ENCODE measurements at places on chromosomes 1 and 21.

DNA sequence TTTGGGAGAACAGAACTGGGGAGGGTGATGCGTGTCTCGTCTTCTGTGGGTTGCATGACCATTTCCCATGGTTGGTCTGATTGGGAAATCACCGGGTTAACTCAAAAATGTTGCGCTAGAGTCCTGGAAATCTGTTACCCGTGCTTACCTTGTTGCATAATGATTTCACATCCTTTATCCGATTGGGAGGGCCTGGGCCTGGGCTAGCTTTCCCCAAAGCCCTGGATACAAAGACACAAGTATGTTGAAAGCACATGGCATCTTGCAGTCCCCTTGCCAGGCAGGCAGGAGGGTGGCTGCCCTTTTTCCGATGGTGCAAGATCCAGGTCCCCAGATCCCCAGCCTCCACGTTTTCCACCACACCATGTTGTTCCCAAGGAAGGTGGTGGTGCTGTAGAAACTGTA, 582 bp downstream of the TRPM2 start:
- no peak for DNase-seq

DNA sequence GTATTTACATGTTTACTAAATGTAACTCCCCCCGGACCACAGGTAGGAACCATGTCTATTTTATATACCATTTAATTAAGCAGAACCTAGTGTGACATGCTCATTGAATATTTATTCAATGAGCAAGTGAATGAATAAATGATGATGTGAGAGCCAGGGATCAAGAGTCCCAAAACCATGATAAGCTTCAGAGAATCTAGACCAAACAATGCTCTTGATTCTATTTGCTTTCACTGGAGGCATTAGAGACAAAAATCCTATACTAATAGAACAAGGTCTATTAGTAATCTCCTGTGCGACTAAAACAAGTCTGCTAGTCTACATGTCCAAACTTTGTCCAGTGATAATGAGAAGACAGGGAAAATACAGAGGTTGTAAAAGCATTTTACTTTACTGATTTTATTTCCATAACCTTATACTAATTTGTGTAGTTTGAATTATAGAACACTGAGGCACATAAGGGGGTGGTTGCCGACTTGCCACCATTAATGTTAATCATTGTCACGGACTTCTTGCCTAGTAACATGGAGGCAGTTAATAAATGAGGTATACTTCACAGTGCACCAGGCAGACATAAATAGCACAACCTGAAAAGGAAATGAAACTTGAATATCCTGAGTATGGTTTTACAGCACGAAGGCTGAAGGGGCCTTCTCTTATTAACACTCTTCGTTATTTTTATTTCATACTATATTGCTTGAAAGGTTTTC, 69.8 kb downstream of the TBX15 start:
- no peak for DNase-seq

- DNase-seq = no peak
Observed at GRCh38 chr1:74508449-74508848, 4.0 kb downstream of the LRRC53 start.

DNA sequence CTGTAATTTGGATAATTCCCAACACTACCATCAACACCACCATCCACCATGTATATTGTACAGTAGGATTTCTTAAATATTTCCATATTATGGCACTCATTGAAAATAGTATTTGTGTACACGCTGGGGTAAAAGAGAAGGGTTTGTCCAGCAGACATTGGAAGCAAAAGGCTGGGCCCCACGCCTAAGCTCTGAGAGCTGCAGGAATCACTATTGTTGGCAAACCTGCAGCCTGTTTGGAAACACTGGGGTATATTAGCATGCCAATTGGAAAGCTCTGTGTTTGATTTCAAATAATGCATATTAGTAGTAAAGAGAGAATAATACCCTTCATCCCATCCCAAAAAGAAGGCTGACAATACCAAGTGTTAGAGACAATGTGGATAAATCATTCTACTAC, 81.5 kb upstream of the DPYD start:
- no peak for DNase-seq

- no peak for DNase-seq
Observed at GRCh38 chr1:37655274-37655673, 20.6 kb upstream of the RSPO1 start.

- DNase-seq = no peak
Observed at GRCh38 chr1:83844546-83844945, 154.4 kb downstream of the TTLL7 start.

DNA sequence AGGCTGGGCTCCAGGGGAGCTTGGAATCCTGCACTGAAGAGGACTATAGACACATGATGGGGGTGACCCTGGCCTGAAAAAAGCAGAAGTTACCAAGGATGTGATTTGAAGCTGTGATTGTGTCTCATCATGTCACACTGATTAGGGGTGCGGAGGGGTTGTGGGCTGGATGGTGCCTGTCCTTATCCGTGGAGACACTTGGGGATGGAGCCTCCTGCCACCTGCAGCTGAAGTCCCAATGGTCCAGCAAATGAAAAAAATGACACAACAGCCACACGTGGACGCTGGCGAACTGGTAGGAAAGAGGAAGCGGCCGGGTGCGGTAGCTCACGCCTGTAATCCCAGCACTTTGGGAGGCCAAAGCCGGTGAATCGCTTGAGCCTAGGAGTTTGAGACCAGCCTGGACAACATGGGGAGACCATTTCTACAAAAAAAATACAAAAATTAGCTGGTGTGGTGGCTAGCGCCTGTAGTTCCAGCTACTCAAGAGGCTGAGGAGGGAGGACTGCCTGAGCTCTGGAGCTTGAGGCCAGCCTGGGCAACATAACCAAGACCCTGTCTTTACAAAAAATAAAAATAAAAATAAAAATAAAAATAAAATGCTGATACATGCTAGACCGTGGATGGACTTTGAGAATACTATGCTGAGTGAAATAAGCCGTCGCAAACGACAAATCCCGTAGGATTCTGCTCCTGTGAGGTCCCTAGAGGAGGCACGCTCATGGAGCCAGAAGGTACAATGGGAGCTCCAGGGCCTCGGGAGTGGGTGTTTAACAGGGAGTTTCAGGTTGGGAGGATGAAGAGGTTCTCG, 838 bp upstream of the IBA57 start:
- DNase-seq = no peak

DNA sequence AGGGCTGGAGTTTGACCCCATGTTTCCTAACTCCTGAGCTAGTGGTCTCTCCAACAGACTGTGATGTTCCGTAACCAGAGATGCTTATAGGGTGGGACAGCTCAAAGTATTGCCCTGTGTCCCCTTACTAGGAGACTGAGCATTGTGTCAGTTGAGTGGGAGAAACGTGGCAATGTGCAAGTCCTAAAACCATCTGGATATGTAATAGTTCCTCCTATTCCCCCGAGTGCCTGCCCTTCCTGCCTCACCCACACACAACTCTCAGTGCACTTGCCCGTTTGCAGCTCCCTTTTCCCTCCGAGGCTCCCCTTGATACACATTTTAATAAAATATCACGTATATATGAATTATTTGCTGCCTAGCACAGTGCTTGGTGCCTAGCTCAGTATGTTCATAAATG, 3.4 kb downstream of the PIGV start:
- DNase-seq = no peak

DNA sequence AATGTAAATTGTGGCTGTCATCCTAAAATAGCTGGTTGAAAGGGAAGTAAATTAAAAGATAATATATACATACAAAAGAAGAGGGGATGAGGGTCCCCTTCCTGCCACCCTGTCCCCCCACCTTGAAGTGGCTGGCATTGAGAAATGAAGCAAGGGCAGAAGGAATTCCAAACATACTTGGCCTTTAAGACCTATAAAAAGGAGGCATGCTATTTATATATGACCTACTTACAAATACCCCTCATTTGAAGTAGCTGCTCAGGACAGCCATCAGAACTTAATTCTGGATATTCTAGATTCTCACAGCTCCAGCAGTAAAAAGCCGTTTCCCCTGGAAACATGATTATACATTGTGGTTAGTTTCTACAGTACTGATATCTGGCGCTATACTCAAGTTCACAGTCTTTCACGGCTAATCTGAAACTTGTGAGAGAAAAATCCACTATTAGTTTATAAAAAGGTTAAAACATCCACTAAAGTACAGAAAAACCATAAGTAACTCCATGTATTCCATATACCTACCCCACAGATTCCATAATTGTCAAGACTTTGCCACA, 9.6 kb upstream of the MAP10 start:
- DNase-seq = no peak

DNA sequence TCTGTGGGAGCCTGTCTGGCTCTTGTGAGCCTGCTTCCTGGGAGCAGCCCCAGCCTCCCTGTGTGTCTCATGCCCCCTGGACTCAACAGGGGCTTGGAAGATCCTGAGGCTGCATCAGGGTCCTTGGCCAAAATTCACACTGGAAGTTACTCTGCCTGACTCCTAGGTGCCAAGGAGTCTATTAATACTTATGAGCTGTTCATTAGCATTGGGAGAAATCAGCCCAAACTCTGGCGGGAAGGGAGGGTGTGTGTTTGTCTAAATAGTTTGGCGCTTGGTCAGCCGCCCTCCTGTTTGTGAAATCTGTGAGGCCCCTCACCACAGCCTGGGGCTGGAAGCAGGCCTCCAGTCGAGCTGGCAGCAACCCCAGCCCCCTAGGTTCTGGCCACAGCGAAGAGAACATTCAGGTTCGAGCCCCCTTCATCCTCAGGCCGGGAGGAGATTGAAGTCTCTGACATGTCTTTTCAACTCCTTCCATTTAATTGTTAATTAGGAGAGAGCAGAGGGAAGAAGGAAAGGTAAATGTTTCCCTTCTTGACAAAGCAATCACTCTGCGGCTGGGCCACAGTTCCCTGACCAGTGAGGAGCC, 82.1 kb upstream of the F3 start:
- no peak for DNase-seq

DNA sequence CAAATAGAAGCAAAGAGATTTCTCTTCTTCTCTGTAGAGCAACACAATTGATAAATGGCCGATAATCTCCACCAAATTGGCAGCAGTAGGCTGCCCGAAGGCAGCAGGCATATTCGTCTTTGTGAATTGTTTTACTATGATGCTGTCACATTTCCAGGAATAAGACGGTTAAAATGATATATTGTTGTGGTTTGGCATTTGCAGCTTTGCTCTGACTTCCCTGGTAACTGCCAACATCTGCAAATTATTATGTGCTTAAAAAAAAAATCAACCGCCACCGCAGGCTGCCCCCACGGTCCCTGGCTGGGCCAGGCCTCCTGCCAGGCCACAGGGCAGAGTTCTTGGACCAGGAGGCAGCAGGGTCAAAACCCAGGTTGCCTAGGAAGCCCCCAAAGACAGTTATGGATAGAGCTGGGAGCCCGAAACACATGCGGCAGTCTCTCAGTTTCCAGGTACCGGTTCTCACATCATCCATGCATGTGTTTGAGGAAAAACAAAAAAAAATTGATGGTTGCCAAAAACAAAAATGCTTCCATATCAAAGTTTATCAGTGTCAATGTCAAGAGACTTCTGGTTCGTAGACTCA, 179.3 kb downstream of the ETS2 start:
- DNase-seq = no peak

DNA sequence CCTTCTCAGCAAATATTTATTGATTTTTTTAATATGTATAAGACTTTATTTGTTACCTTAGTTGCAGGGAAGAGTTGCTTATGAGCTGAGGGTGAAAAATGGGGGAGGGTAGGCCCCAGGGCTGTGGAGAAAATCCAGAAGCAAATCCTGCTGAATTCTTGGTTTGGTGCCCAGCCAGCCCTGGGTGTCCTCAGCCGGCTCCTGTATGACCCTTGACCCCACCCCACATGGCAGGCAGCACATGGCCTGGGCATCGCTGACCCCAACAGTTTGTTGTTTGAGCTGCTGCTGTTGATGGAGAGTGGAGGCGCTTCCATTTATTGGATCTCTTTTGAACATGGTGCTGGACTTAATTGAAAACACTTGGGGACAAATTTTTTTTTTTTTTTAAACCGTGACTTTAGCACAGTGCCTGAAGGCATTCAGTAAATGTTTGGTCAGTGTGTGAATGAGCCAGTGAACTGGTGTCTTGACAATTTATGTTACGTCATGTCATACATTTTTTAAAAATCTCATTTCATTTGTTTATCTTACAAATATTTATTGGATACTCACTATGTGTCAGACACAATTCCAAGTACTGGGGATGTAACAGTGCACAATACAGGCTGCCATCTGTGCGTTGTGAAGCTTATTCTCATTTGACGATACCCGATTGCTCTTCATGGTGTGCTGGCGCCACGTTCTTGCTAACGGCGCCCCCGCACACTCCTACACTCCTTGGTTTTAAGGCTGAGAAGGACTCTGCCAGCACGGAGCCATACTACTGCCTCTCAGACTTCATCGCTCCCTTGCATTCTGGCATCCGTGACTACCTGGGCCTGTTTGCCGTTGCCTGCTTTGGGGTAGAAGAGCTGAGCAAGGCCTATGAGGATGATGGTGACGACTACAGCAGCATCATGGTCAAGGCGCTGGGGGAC, 98.8 kb downstream of the MTR start:
- no peak for DNase-seq

DNA sequence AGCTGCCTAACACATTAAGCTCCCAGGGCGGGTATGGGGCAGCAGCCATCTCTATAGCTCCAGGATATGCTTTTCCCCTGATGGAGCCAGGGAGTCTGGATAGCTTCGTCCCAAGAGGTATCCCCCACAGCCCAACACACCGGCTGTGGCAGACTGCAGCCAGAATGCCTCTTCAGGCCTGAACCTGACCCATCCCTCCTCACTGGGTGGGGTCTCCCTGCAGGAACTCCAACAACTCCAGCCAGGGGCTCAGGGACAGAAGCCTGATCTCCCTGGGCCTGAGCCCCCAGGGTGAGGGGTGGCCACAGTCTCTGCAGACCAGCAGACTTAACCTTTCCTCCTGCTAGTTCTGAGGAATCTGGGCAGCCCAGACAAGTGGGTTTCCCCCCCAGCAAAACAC, 159.9 kb downstream of the LRRIQ3 start:
- no peak for DNase-seq

DNA sequence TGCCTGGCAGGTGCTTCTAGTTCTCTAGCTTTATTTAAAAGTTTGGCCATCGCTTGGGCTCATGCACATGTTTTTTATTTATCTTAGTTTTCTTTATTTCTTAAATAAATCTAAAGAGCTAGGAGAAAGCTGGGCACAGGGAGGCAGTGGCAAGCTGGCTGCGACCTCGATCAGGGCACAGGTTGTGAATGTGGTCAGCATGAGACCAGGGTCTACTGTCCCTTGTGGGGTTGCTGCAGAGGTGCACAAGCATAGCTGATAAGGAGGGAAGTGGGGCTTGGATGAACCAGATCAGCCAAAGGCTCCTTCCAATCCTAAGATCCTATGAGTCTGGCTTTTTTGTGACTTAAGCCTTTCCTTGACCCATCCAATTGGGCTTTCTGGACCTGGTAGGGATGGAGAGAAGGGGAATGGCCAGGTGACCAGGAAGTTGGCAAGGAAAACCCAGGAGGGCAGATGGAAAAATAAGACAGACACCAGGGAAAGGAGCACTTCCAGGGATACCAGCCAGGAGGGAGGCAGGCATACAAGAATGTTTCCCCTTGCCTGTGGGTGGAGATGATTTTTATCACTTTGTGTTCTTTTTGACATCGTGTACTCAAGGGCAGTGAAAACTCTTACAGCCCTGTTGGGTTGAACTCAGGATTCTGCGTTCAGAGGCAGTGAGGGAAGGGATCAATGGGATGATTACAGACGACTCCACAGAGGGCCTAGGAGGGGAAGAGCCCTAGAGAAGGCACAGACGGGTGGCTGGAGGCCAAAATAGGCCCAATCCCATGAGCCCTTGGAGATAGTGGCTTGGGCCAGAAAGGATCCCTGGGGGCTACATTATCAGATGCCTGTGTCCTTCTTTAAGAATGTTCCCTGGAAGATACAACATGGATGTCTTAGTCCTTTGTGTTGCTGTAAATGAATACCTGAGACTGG, 8.5 kb downstream of the CYP4B1 start:
- no peak for DNase-seq
